H1 (cell line): ENCODE measurements at places on chromosomes 2 and 18.

- DNase-seq = no peak
These were observed 1246.6 kb upstream of the LRRTM1 start for GRCh38 chr2:81551040-81551634.

DNA sequence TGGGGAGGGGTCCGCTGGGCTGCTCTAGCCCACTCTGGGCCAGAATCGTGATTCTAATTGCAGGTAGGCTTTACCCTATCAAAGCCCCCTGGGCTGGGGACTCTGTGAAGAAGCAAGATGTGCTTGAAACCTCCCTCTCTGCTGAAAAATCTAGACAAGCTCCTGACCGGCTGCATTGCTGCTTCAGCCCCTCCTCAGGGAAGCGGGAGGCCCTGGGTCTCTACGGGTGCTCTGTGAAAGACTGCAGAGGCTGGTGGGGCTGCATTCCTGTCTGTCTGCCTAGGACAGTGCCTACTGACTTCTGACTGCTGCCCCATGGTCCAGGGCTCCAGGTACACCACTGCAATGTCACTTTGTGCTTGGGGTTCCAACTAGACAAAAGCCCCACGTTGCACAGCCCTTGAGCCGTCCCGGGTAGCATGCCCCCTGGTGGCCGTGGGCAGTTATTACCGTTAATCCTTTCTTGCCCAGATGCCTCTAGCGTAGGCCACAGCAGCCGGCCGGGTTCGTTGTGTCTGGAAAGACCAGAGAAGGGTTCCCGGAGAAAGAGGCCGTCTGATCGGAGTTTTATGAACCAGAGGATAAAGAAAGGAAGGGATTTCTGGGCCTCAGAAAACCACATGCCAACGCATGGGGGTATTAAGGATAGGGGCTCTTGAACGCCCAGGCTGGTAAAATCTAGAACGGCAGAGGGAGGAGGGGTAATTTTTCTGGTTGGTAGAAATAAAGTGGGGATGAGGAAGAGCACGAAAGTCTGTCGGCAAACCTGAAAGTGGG, 15.9 kb upstream of the C1QL2 start:
- peak; percentile 91 for DNase-seq

GRCh38 chr2:30798536-30798991, 8.7 kb downstream of the CAPN13 start:
- DNase-seq = peak; percentile 10

DNA sequence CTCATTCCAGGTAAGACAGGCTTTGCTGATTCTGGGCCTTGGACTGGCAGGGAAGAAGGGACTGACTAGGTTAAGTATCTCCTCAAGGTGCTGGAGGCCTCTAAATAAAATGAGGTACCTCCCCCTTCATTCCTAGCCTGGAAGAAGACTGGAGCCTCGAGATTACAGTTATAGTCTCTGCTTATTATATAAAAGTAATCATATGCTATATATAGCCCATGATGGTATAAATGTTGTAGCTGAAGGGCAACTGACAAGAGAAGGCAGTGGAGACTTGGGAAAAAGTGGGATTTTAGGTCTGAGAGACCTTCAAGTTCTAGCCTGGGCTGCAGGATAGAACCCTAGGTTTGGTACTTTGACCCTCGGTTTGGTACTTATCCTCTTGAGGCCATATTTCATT, 248.3 kb downstream of the PLCL1 start:
- DNase-seq = no peak

DNA sequence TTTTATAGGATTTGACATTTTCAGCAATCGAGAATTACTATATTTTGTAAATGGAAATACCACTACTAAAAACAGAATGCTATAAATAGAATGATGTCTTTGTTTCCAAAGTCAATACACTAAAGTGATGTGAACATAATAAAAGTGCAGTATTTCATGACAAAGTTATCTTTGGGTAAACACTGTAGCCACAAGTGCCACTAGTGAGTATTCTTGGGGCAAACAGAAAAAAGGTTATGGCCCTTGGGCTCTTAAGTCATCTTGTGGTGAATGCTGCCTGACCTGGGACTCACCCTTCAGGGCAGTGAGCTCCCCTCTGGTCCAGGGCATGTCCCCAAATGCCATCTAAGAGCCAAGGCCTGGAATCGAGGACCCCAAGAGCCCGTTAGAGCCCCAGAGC, 99.2 kb upstream of the KYNU start:
- DNase-seq = no peak

DNA sequence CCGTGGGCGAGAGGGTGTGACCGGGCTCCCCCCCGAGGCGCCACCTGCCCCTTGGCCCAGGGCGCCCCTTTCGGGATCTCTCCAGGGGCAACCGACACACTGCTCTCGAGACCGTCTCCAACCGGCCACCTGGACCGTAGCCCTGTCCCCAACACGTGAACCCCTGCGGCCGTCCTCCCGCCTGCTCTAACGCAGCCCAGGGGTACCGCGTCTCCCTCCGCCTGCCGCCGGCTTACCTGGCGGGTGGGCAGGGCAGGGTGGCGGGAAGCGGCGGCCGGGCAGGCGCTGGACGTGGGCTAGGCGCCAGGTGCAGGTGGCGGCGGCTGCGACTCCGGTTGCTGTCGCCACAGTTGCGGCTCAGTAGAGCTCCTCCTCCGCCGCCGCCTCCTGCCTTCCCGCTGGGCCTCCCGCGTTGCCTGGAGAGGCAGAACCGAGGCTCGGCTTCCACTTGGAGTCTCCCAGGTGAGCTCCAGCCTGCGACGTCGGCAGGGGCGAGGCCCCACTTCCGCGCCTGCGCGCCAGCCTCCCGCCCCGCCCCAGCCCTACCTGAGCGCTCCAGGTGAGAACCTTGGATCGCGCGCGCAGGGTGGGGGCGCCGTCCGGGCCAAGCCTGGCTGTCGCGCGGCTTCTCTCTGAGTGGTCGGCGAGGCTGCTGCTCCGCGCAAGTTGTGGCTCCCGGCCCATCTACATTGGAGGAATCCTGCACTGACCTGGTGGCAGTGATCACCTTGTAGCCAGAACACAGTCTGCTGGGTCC, at the start of gene GALNT3:
TSS of gene GALNT3 (minus strand) at position 469 of the 757 bp plus-strand sequence. CDS start 23,547 bp downstream, outside the sequence.
- DNase-seq = peak; percentile 94

GRCh38 chr2:222623756-222624309, 32.1 kb downstream of the FARSB start:
- DNase-seq = no peak

DNA sequence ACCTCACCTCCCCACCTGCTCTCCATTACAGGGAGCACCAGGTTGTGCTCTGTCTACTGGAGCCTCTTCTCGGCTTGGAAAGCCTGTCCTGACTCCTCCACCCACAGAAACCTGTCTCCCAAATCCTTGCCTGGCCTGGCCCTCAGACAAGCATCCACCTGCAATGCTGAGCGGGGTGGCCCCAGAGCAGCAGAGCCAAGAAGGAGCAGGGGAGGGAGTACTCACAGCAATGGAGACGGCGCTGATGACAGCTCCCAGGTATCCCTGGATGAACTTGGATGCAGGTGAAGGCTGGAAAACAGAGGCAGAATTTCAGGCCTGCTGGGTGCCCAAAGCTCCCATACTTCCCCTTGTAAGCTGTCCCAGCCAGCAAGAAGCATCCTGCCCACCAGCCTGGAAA, 72.8 kb downstream of the SFXN5 start:
- no peak for DNase-seq

DNA sequence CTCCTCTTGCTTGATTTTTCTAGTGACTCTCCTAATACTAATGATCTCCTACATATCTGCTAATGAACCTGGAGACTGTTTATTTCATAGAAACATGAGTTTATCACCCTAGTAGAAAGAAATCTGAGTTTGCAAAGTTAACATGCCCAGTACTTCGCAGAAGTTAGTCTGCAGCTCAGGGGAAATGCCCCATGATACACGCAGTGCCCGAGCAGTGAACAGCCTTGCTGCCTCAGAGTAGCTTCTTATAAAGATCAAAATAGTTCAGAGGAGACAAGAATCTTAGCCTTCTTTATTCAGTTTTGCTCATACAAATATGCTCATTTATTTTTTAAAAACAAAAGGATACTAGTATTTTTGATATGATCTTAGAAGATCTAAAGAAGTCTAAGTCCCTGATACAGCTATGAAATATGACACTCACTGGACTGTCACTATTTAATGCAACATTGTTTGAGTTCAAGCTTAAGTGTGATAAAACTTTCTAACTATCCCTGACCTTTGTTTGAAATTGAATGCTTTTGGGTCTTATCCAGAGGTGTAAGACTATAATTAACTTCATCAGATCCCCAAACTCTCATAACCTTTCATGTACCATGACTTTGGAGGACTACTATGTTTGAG, 20.5 kb downstream of the FRZB start:
- DNase-seq = no peak

- peak; percentile 16 for DNase-seq
These were observed 23.7 kb downstream of the CENPO start for GRCh38 chr2:24816884-24817283.

DNA sequence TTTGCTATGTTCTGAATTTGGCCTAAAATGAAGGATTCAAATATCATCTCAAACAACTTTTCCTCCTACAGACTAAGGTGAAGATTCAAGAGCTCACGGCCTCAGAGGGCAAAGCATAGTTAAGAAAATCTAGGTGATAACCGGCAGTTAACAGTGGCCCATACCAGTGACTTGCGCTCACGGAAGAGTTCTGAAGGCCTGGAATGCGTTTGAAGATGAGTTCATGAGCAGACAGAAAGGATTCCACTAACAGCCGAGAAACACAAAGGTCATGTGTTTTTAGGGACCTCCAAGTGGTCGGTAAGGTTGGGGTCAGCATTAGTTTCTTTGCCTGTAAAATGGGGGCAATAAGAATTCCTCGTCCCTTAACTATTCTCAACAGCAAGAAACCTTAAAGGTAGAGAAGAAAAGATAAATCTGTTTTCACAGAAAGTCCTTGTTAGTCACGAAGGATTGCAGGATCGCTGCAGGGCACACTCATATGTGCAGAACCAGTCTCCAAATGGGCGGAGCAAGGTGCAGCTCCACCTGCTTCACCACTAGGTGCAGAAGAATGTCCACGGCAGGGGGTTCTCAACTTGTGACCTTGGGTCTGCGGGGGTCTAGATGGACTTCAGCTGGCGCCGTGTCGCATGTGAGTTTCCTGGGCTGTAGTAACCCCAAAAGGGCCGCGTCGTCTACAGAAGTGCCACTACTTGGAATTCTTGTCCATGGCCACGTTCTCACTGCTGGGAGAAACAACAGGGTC, 708 bp upstream of the RPIA start:
- no peak for DNase-seq

DNA sequence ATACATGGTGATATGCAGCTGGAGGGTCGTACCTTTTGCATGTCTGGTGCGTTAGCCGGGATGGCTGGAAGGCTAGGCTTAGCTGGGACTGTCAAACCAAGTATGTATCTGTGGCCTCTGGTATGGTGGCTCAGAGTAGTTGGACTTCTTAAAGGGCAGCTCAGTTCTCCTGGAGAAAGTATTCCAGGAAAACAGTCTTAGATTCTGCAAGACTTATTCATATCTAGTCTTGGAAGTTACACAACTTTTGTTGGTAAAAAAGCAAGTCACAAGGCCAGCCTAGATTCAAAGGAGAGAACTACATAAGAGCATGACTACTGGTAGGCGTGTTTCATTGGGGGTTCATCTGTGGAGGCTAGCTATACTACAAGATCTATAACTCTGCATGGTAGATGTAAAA, 45.5 kb downstream of the EML4 start:
- DNase-seq = no peak

DNA sequence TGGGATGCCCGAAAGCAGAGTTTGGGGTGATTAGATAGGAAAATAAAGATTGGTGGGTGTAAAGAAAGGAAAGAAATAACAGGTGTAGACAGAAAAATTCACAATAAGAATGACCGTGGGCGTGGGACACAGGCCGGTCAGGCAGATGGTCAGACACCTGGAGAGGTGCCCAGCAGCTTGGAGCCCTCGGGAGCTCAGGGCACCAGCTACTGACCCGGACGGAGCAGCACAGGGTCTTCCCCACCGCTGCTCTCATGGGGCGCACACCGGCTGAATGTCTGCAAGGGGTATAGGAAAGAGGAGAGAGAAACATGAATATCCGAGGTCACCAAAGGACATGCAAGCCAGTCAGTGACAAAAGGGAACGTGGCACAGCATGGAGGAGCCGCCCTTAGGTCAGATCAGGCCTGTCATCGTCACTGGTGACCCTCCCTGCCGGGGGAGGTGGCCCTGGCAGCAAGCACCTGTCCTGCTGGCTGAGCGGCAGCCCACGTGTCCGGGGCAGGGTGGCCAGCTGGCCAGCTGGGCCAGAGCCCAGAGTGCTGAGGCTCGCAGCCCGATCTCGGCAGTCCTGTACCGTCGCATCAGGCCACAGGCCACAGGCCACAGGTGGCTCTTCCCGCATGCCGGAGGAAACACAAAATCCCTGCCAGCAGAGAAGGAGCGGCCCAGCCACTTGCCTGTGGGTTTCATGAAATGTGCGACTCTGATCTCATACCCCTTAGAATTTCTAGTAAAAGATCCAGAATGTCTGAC, 112.0 kb upstream of the NDUFV2 start:
- DNase-seq = no peak

DNA sequence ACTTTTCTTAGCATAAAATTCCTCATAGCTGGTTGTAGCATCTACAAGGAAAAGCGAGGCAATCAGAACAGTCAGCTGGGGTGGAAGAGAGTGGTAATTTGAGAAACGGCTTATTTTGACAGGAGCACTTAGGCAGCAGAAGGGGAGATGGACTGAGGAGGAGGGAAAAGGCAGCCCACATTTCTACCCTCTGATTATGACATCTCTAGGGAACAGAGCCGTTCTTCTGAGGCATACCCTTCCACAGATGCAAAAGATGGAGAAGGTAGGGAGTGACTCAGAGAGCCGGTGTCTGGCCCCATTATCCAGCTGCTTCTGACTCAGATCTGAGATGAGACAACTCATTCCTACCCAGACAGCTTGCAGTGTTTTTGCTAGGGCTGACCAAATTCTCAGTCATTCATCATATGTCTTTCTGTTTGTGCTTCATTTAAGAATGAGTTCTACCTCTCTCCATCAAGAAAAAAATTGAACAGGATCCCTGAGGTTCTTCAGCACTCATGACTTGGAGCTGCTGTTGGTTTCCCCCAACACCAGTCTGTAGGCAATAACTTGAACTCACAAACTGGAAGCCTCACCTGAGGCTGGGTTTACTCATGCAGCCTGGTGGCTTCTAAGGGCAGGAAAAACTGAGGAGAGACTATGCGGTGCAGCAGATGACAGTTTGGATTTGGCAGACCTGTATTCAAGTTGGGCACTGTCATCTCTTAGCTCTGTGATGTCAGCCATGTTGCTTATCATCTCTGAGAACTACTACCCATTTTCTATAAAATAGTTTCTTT, 15.9 kb upstream of the SEC11C start:
- DNase-seq = no peak

- DNase-seq = no peak
These were observed 92.6 kb downstream of the ZNF385B start for GRCh38 chr2:179768765-179769164.

- no peak for DNase-seq
These were observed 148.9 kb upstream of the SLC39A10 start for GRCh38 chr2:195508139-195508455.

GRCh38 chr2:168490015-168490874, 34.2 kb downstream of the CERS6 start:
- no peak for DNase-seq

GRCh38 chr2:65064728-65065552, 8.7 kb downstream of the CEP68 start:
- no peak for DNase-seq

DNA sequence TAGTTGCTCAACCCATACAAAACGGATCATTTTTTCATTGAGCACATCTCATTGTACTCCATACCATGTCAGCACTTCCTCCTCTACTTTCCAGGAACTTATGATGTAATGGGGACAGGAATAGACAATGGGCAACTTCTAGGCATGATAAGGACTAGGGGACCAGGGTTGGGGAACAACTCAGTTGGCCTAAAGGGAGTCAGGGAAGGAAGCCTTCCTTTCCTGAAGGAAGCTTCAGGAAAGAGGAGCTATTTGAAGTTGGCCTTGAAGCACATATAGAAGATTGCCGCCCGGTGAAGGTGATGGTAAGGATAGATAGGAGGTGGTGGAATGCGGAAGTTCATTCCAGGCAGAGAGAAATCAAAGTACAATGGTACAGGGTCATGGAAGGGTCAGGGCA, 283.9 kb downstream of the SLC8A1 start:
- DNase-seq = no peak
